Kidney epithelial cell (primary cell): ENCODE measurements at places on chromosomes 12 and 14. TPM values are rescaled to one million over a fixed set of nuclear protein-coding genes. Genes with fewer than 3 reads are reported as not detected.

DNA sequence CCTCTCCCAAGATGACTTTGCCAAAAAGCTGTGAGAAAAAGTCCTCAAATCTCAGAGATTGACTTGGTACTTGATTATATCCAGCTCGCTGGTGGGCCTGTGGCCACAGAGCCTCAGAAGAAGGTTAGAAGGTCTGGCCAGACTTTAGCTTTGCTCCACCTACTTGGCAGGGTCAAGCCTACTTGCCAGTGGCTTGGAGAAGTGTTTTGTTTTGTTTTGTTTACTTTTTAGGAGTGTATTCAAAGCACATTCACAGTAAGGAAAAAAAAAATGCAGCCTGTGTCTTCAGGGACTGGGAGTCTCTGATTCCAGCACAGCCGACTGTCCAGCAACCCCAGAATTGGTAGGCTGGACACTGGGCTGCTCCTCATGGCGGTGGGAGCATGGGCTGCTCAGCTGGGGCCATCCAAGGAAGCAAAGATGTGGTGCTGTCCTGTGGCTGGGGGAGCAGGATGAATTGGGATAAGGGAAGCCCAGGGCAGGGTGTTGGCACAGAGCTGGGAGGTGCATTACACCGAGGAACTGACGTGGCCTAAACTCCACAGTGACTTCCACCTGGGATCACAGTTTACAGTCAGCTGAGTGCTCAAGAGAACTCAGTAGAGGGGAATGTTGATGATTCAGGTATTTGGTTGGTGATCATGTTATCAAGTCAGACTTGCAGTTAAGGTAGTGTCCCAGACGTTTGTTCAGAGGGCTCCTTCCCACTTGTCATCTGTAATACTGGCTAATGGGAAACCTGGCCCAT lies 73.5 kb downstream of the PPP2R5C start:
- no peak for DNase-seq

GRCh38 chr14:68409387-68409786 lies 383.5 kb downstream of the ZFP36L1 start:
- no peak for DNase-seq

DNA sequence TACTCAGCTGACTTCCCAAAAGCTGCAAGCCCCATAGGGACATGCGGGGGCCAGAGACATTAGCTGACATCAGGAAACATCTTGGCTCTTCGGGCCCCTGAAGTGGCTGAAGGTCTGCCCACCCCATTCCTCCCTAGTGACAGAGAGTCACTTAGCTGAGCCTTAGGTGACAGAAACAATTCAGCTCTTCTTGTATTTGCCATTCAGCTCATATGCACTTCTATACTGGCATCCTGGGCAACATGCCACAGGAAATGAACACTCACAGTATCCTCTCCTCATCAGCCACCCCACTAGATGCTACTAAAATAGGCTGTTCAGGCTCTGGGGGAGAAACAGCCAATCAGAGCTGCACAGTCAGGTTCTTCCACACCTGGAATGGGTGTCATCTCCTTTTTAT lies 3.4 kb downstream of the DCTN2 start:
- DNase-seq = no peak

- DNase-seq = no peak
Measured at GRCh38 chr14:105144666-105145380, 23.8 kb downstream of the JAG2 start.

Gene SSPN
- total RNA-seq = 1.7 and 7.1 TPM in 2 replicates

Gene KRT78
- total RNA-seq = not detected in 2 replicates
